ENCODE measurements at places on chromosomes 11 and 22.

DNA sequence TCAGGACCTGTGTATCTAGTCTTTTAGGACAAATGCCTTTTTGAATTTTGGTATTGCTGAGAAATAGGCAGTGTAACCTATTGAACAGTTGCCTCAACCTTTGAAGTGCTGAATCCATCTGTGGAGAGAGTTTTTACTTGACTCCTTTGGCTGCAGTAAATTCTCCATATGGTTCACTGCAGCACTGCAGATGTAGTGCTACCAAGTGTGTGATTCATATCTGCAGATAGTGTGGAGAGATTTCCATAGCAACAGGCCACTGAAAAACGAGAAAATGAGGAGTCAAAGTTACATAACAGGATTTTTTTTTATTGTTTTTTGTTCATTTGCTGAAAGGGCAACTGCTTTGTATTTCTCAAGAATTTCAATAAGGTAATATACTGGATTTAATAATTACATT, 356.1 kb downstream of the RAB38 start:
- no peak for DNase-seq

GRCh38 chr22:25318081-25318823, 98.8 kb downstream of the CRYBB2 start:
- DNase-seq = no peak

DNA sequence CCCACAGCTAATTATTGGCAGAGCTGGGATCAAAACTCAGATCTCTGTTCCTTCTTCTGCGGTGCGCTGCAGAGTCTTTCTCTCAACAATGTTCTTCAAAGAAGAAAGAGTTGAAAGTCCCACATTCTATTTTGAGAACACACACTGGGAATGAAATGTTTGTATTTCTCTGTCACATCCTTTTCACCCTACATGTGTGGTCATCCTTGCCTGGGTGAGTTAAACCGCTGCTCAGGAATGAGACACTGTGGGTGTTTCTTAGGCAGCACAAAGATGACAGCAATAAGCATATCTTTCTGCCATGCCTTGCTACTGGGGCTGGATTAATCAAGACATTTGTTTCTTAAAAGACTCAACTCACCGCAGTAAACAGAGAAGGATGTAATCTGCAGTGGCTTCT, 222.6 kb downstream of the LARGE1 start:
- DNase-seq = no peak

DNA sequence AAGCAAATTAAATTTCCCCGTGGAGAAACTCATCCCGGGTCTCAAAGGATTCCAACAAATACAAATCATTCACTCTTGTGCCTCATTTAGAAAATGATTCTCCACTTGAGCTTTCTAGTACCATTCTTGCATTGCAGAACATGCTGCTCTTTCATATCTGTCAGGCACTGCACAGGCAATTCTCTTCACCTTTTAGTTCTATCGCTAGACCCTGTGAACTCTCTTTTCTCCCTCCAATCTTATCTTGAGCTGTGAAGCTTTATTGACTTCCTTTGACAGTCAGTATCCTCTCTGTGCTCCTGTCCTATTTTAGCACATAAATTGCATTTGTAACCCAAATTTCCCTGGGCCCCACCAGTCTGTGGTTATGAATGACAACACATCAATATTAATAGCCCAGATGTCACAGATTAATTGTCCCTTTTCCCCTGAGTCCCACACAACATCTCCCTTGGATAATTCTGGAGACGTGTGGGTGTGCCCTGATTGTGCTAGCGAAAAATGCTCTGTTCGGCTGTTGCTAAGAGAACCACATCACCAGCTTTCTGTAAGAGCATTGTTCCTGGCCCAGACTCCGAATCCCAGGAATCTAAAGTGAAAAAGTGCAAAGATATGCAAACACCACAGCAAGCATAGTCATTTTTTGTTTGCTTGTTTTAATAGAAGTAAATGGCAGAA, 22.4 kb upstream of the SC5D start:
- no peak for DNase-seq

DNA sequence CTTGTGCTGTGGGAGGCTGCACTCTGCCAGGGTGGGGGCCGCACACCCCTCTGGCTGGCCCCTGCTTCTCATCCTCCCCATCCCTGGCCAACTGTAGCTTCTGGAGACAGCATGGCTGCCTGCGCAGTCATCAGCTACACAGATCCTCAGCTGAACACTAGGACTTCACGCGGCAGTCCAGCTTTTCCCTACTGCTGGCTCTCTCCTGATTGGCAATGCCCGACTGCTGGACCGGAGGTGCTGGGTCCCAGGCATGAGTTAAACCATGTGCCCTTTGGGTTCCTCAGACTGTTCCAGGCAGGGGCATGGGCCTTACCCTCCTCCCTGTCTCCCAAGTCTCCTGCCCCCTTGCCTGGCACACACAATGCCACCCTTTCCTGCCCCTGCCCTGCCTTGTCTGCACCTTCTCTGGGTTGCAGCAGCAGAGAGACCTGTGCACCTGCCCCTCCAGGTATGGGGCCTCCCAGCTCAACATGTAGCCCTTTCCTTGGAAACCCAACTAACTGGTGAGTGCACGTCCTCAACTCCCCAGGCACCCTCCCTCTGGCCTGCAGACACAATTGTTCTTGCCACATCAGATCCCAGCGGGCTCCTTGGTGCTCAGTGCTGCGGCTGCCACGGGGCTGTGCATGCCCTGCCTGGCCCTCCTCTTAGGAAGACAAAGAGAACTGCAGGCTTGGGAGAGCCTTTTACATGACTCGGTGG, 1039.2 kb downstream of the TBC1D22A start:
- no peak for DNase-seq

GRCh38 chr11:43576803-43577521, 103.6 kb upstream of the HSD17B12 start:
- DNase-seq = no peak
